ENCODE measurements at places on chromosomes 16 and 17. TPM values are rescaled to one million over a fixed set of nuclear protein-coding genes. Genes with fewer than 3 reads are reported as not detected.

DNA sequence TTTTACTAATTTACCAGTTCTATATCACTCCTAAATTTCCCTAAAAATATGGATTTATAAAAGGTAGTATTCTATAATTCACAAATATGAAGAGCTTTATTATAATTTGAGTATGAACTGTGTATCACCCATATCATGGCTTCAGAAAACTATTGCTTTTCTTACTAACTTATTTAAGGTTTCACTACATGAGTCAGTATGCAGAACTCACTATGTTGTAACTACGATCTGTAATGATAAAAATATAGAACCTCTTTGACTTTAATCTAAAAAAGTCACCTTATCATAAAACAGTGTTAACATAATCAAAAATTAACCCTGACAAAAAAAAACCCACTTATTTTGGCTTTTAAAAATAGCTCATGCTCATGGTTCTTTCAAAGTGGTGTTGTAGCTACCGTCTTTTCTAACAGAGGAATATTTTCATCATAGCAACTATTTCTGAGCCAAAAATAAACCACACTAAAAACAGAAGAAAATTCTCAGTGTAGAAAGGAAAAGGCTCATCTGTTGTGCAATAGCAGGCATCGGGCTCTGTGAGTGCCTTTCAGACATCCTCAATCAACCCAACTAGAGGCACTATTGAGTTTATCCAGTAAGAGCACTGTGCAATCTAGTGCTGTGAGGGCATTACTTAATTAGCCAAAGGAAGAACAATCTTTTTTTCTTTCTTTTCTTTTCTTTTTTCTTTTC lies 42.1 kb downstream of the ITGAM start:
- no peak for DNase-seq

DNA sequence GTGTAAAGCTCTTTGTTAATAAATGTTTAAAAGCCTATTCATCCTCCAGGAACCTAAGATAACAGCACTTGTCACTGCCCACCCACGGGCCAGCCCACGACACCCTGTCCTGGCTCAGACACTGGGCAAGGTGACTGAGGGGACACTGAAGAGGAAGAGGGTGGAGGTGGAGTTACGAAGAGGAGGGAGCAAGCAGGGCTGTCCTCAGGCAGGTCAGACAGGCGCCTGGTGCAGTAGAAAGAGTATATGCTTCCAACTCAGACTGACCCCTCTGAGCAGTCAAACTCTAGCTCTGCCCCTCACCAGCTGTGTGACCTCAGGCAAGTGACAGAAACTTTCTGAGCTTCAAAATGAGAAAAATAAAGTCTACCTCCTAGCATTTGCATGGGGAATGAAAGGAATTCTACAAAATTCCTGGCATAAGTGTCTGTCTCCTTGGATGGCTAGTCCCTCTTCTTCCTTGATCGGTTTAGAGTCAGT lies 22.8 kb downstream of the TEX2 start:
- peak; percentile 60 for DNase-seq

DNA sequence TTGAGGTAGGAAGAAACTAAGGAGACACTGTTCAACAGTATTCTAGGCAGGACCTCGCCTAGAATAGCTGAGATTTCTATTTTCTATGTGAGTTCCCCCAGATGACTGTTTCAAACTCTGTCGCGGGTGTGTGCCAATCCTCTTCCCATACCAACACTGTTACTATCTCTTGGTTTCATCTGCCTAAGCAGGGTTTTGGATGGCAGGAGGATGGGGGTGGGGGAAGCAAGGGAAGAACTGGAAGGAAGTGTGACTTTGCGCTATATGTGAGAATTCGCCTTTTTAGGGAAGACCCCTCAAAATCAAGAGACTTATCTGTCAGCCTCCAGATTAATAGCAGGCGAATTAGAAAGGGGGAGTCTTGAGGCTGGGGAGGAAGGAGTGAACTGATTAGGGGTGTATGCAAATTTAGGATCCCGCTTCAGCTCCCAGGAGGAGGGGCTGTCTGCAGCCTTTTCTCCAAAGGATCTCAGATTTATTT lies 521 bp upstream of the G6PC3 start:
- DNase-seq: no peak

DNA sequence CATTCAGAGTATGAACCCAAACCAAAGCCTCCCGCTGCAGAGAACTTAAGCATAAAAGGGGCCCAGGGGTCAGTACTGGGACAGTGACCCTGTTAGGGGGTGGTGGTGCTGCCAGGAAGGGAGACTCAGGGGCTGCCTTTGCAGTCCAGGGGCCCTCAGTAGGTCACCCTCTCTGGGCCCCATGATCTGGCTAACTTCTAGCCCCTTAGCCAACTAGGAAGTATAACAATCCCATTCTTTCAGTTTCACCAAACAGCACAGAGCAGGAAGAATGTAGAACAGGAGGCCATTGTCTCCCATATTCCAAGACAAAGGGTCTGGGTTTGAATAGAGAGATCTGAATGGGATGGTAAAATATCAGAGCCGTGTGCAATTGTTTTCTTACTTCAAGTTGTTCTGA lies 378.6 kb upstream of the C16orf82 start:
- no peak for DNase-seq

- DNase-seq: no peak
Measured at GRCh38 chr17:37365589-37365988, 10.2 kb upstream of the C17orf78 start.

GRCh38 chr17:60442271-60443173 lies 20.2 kb downstream of the CHCT1 start:
- no peak for DNase-seq

DNA sequence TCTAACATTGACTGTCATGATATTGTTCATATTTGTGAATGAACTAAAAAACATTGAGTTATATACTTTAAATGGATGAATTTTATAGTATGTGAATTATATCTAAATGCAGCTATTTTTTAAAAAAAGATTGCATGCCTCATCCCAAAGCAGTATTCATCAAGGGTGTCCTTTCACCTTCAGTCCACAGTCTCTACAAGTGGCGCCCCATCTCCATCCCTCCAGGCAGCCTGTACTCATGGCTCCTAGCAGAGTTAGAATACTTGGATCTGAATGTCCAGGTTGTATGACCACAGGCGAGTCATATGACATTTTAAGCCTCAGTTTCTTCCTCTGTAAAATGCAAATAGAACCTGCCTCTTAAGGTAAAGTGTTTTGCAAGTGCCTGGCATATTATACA lies 69.8 kb downstream of the TMEM100 start:
- DNase-seq: no peak

DNA sequence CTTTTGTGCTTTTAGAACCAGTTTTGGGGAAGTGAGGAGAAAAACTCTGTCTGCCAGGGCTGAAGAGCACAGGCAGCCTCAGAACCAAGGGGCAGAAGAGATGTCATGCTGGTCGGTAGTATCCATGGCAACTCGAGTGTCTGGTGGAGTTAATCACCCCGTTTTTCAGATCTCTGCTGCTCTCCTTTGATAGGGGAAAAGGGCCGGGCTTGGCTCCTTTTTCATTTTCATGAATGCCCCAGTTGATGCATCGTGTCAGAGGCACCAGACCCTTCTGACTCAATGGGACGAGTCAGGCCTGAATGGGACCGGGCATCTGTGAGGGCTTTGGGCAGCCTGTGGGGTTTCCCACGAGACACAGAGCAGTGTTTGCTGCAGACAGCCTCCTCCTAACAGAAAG lies 304.6 kb downstream of the ABCC12 start:
- DNase-seq: no peak

The OXLD1 gene
- total RNA-seq: 12.4 TPM

DNA sequence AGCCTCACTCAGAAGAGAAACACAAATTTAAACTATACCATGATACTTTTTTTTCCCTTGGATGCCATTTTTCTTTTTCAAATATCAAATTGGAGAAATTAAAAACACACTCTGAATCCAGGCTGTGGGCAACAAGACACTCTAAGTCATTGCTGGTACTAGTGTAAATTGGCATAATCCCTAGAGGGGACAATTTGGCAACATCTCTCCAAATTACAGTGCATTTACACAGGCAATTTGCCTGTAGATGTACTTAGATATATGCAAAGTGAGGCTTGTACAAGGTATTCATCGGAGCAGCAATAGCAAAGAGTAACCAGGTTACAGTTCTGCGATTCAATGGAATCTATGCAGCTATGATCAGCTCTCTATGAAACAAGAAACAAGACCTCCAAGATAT lies 6.7 kb upstream of the GUCY2D start:
- DNase-seq: no peak

- DNase-seq: no peak
Measured at GRCh38 chr17:29664743-29665480, 42.2 kb upstream of the CORO6 start.

The SCRN2 gene
- 33.8 TPM for total RNA-seq

DNA sequence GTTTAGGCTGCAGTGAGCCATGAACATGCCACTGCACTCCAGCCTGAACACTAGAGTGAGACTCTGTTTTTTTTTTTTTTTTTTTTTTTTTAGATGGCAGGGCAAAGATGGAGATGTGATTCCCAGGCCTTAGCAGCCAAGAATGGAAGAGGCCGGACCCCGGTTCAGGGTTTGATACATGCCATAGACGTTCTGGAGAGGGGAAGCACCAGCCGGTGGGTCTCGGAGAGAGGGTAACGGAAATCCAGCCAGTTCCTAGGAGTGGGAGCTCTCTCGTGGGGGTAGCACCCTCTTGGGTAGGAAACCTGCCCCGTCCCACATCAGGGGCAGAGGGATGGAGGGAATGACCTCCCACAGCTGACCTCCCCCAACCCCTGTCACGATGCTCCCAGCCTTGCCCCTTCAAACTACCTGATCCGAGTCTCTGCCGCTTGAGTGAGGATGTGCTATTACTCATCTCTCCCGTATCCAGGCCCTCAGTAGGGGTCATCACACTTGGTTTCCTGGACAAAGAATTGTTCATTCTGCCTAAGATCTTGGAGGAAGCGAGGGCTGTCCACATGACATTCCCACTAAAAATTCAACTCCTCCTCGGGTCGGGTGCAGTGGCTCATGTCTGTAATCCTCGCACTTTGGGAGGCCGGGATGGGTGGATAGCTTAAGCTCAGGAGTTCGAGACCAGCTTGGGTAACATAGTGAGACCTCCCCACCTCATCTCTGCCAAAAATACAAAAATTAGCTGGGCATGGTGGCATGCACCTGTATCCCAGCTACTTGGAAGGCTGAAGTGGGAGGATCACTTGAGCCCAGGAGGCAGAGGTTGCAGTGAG lies 47.3 kb downstream of the MIS12 start:
- no peak for DNase-seq

DNA sequence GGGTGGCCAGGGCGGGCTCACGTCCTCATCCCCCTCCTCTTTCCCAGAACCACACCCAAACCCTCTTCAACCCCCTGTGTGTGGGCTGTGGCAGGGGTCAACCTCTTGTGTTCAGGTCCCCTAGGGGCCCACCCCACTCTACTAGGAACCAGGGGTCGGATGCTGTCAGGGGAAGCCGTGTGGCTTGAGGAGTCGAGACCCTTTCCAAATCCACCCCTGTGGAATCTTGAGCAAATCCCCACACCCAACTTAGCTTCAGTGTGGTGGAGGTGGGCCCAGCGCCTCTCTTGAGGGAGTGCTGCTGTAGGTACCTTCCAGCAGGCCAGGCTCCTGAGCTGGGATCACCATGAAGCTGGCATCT lies 121.5 kb downstream of the MRM1 start:
- DNase-seq: no peak

DNA sequence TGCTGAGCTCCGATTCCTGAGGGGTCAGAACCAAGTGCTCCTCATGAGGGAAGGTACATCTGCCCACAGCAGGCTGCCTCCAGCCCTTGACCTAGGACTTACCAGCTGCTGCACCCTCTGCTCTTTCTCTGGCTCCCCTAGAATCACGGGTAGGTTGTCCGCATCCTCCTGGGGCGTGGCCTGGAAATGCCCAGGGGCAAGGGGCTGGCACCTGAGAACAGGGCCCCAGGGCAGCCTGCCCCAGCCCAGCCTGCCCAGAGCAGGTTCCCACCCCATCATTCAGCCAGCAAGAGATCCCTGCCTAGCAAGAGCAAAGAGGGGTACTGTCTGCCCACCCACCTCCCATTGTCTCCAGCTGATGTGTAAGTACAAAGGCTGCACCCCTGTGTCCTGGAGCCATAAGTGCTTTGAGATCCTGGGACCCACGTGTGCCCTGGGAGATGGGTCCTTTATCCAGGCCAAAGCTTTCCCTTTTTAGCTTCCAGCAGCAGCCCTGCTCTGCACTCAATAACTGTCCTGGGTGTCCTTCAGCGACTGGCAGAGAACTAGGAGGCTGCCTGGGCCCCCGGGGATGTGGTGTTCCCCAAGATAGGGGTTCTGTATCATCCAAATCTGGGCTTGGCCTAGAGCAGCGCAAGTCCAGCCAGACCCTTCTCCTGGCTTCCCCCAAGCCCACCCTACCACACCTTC lies 5.1 kb downstream of the TSPOAP1 start:
- DNase-seq: peak; percentile 32

The SLC16A13 gene
- 1.2 TPM for total RNA-seq

The ZNF423 gene
- total RNA-seq: 7.8 TPM

DNA sequence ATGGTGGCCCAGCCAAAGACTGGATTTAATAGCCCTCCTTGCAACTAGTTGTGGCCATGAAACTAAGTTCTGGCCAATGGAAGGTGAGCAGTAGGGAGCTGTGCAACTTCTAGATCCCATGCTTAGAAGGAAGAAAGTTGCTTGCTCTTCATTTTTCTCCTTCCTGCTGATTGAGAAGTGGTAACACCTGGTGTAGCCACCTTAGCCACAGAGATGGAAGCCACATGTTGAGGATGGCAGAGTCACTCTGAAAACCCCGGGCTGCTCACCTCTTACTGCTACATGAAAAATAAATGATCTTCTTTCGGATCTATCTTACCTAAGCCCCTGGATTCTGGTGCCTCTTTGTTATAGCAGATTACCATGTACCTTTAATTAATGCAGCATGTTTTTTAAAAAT lies 10.3 kb upstream of the ATP5MC1 start:
- DNase-seq: no peak

DNA sequence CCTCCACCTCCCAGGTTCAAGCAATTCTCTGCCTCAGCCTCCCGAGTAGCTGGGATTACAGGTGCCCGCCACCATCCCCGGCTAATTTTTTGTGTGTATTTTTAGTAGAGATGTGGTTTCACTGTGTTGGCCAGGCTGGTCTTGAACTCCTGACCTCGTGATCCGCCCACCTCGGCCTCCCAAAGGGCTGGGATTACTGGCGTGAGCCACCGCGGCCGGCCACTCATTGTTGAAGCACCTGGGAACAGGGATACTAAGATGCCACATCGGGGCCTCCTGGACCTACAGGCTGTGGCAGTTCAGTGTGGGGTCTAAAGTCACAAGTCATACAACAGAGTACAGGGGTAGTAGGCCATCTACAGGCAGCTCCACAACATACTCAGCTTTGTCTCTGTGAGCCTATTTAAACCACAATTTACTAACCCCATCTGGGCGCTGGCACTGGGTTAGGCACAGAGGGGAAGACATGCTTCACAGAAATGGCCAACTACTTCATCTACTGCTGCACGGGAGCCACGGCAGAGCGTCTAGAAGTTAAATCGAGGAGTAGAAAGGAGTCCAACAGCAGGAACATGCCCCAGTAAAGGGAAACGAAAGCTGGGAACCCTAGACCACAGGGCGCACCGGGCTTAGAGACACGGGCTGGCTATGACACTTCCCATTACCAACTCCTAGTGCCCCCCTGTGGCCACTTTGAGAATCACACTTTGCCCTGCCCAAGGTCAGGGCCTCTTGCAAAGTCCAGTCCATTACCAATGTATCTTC lies 4.3 kb downstream of the VAMP2 start:
- peak; percentile 94 for DNase-seq

Data from left ventricle myocardium superior (tissue), 1 donor.